B cell (primary cell): ENCODE measurements at places on chromosomes 13 and 19.

DNA sequence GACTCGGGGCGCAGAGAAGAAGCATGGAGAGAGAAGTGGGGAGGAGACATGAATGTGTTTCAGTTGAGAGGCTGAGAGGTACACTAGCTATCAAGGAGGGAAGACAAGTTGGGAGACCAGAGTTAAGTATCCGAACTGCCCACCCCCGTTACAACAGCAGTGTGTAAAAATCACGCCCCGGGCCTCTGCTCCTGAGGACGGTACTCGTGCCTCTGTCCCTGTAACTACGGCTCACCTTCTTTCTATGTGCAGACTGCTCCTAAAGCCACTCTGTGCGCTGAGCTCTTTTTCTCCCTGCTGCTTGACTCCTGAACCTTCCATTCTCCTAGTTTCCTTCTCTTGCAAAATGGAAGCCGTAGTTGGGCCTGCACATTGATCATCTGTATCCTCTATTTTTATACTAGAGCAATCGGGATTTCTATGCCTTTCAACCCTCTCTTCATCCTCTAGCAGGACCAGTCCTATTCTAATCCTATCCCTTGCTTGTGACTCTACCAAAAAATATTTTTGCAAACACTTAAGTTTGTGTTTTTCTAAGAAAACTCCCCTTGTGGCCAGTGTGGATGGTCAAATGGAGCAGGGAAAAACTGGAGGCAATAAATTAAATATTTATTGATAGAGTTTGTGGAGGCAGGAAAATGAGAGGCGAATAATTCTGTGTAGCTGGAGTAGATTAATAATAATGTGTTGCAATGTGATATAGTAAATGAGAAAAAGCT is 569 bp downstream of the POLR1D start:
- no peak for DNase-seq

DNA sequence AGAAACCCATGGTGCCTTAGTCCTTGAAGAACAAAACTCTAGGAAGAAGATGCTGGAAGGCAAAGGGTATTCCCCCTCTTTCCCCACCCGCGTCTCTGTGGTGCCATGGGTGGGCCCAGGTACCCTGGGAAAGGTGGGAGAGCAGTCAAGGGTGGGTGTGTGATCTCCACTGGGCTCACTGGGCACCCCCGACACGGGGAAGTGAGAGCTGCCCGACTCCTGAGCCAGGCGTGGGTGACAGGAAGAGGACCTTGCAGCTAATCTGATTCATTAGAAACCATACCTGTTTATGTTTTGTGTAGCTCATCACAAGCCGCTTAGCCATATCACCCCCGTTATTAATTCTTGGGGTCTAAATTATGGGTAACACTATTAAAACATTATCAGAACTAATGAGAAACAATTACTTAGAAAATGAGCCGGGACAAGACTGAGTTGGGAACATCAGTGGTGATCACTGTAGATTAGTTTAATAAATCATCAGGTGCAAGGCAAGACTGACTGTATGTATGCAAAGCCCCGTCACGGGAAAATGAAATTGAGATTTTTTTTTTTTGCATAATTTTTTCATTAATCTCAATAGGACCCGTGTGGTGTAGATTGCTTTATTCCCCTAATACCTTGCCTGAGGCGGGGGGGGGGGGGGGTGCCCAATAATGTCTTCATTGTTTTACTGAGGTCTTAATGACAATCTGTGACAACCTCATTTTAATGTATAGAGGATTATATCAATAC is 77.3 kb downstream of the ZIC5 start:
- DNase-seq, result no peak

GRCh38 chr19:28475525-28475924 is 737.4 kb downstream of the UQCRFS1 start:
- DNase-seq, result no peak

DNA sequence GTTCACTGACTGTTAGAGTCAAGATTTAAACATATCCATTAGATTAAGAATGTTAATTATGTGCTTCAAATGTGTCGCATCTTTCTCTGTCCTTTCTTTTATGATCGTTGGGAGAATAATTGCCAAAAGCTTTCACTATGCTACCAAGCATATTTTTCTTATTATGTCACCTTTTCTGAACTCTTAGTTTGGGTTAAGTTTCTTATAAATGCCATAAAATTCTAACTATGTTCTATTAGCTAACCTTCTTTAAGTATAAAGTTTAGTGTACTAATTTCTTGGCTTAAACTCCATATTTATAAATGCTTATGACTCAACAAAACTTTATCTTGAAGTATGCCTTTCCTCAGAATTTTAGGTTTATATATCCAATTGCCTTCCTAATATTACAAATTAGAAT is 1759.4 kb downstream of the PCDH9 start:
- DNase-seq, result no peak

DNA sequence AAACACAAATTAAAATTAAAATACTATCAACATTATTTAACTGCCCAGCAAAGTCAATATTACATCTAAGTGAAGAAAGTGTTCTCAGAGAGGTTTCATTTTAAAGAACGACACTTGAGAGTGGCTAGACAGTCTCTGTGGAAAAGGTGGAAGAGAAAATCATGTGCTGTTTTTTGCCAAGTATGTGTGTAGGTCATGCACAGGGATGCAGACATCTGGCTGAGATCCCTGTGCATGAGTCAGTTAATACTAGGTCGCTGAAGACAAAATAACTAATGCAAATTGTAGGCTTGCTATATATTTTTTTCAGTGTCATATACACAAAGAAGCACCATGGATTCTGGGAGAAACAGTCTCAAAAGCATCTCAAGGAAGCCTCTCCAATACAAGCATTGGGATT is 44.3 kb upstream of the ENOX1 start:
- no peak for DNase-seq
